ENCODE measurements at places on chromosomes 7 and 10.

DNA sequence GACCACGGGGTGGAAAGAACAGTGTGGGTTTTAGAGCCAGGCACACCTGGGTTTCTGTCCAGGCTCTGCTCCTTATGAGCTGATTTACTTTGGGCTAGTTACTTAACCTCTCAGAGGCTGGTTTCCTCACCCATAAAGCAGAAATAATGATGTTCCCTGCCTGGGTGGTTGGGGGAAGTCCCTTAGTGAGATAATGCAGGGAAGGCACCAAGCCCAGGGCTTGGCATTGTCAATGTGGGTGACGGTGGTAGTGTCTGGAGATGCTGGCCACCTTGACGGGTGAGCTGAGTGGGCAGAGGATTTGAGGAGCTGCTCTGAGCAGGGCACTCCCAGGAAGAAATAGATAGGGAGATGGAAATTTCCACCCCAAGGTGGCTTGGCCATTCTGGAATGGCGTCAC, 65.2 kb downstream of the SH2D4B start:
- DNase-seq: no peak

DNA sequence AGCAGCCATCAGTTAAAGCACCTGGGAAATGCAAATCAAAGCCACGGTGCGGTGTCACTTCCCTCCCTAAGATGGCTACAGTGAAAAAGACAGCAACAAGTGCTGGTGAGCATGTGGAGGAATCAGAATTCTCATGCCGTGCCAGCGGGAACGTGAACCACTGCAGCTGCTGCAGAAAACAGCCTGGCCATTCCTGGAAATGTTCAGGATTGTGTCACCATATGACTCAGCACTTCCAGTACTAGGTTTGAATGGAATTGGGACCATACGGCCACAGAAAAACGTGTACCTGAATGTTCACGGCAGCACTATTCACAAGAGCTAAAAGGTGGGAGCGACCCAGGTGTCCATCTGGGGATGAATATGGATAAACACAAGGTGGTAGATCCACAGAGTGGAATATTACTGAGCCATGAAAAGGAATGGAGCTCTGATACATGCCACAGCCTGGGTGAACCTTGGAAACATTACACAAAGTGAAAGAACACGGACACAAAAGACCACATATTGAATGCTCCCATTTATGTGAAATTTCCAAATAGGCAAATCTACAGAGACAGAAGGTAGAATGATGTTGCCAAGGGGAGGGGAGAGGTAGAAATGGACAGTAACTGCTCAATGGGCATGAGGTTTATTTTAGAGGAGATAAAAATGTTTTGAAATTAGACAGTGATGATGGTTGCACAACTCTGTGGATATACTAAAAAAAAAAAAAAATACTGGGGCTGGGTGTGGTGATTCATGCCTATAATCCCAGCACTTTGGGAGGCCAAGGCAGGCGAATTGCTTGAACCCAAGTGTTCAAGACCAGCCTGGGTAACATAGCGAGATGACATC, 61.6 kb downstream of the MICALL2 start:
- no peak for DNase-seq

GRCh38 chr7:144036302-144036885, 12.4 kb upstream of the OR2A5 start:
- no peak for DNase-seq

DNA sequence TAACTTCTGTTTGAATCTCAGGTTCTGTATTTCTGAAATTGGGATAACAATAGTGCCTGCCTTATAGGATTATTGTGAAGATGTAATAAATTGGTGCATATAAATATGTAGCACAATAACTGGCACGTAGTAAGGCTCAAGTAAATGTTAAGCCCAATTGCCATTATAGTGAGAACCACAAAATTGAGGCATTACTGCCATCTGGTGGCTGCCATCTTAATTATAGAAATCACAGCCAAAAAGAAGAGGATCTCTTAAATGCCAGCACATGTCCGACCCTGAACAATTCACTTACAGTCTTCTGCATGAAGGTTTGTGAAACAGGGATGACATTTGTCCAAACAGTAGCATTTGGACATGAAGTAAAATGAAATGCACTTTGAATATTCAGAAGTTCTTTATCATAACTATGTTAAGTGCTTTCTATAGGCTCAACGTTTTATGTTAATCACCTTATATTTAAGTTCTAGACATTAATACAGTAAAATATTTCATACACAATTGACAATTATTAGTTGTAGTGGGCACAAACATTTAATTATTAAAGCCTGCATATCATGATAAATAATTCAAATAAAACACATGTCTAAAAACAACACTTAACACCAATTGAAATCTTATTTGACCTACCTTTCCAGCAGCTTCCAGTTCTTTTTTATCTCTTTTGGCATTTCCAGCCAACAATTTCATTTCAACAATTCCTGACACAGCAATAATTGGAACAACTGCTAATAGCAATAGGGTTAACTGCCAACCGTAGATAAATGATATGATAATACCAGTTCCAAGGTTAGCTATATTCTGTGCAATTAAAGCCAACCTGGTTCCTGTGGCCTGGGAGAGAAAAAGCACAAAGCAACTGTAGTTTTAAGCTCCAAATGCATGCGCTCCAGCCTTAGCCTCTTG, 58.5 kb downstream of the ABCB4 start:
- DNase-seq: no peak
